ENCODE measurements at places on chromosomes 5 and 9. TPM values are rescaled to one million over a fixed set of nuclear protein-coding genes. Genes with fewer than 3 reads are reported as not detected.

DNA sequence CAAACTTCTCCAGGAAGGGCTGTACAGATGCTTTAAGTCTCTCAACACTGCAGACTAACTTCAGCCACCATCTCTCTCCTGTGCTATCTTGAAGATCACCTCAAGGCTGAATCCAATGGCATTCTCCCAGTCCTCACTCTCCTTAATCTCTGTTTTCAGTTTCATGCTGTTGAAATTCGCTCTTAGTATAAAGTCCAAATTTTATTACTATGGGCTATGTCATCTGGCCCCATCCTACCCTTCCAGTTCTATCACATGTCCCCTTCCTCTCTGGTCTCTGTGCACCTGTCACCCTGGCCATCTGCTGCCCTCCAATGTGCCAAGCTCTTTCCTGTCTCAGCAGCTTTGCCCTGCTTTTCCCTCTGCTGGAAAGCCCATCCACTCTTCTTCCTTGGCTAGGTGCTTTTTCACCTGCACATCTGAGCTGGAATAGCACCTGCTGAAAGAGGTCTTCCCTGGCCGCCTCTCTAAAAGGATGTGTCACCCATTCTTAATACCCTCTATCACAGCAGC lies 284.7 kb upstream of the MAP3K1 start:
- DNase-seq, result no peak

DNA sequence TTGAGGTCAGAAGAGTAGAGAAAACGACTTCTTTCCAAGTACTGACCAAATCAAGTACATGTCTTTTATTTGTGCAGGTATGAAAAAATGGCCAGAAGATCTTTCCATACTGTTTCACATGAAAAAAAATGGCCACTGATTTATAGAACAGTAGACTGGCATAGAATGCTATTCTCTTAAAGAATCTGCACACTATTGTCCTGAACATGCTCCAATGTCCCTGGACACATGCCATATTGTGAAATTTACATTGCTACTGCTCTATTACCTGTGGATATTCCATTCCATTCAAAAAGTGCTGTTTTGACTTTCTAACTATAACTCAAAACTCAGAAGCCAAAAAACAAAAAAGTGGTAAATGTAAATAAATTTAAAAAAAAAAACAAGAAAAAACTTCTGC lies 60.6 kb downstream of the FBXL17 start:
- DNase-seq, result no peak

SHOC1 gene
- total RNA-seq, result not detected

GRCh38 chr5:138360941-138361452 lies 8.5 kb downstream of the KDM3B start:
- DNase-seq, result no peak

SDHA gene
- total RNA-seq, result 112 TPM

MOB3B gene
- 3.8 TPM for total RNA-seq

- no peak for DNase-seq
Observed at GRCh38 chr5:58800861-58801540, 218.1 kb downstream of the RAB3C start.

GRCh38 chr5:137126829-137127228 lies 372.3 kb downstream of the SPOCK1 start:
- no peak for DNase-seq

DNA sequence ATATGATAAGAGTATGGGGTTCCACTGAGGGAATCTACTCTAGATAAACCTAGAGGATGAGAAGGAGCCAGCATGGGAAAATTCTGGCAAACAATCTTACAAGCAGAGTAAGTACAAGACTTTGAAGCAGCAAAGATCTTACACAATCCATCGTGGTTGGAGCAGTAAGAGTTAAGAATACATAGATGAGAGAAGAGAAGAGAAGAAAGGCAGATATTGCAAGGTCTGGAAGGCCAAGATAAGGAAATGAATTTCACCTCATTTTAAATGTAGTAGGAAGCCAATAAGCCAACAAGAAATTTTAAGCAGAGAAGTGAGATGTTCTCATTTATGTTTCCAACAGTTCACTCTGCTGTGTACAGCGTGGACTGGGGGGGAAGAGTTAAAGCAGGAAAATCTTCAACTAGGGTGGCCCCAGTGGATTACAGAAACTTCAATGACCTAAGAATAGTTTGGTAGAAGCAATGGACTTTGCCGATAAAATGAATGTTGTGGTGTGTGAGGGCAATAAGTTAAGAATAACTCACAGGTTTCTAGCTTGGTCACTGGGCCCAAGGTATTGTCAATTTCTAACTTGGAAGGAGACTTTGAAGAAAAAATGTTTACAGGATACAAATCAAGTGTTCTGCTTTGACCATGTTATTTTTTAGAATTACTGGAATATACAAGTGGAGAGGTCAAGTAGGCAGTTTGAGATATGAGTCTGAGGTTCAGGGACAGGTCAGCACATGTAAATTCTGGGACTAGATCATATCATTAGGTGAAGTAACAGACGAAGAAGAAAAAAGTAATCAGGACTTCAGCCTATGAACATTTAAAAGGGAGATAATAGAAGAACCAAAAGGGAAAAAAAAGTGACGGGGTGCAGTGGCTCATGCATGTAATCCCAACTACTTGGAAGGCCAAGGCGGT lies 12.1 kb upstream of the ISOC1 start:
- DNase-seq, result no peak

UBLCP1 gene
- 20.6 TPM for total RNA-seq

DNA sequence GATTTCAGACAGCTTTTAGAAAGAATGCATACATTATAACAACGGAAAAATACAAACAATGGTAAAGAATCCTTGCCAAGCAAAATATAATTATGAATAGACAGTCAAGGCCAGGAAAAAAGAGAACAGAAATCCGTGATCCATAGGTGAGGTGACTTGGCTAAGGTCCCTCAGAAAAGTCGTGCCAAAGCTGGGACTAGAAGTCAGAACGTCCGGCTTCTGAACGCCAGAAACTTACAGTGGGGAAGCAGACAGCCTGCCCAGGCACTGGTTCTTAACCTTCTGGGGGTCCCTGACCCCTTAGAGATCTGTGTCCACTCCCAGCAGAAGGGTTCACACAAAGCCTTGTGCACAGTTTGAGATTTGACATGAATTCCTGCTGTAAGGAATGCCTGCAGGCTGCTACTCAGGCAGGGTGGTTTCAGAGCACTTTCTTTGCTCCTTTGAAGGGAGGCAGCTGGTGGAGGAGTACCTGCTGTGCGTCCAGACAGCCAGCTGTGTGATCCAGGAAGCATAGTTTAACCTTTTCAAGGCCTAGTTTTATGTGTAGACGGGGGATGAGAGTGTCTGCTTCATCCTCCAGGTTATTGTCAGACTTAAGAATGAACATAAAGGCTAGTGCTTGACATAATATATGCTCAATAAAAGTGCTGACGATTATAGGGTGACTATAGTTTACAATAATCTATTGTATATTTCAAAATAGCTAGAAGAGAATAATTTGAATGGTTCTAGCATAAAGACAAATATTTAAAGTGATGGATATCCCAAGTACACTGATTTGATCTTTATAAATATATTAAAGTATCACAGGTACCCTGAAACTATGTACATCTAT lies 852 bp downstream of the ARHGEF37 start:
- no peak for DNase-seq

- no peak for DNase-seq
Observed at GRCh38 chr9:127983847-127984289, 3.1 kb upstream of the EEIG1 start.

NR2F1 gene
- 71.5 TPM for total RNA-seq

STPG3 gene
- total RNA-seq, result not detected

DNA sequence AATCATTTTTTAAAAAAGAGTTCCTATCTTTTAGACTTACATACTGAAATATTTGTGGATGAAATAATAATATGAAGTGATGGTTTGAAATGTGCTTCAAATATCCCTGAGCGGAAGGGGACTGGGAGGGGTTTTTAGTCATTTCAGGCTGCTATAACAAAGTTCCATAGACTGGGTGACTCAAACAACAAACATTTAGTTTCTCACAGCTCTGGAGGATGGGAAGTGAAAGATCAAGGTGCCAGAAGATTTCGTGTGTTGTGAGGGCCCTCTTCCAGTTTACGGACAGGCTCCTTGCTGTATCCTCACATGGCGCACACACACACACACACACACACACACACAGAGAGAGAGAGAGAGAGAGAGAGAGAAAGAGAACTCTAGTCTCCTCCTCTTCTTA lies 27.1 kb upstream of the TEX10 start:
- no peak for DNase-seq

DNA sequence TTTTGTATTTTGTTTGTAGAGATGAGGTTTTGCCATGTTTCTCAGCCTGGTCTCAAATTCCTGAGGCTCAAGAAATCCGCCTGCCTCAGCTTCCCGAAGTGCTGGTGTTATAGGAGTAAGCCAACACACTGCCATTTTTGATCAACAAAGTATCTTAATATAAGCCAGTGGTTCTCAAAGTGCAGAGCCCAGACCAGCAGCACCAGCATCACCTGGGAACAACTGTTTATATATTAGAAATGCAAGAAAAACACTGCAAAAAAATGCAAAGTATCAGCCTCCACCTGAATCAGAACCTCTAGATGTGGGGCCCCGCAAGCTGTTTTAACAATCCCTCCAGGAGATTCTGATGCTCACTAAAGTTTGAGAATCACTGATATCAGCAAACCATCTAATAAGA lies 6.2 kb downstream of the IL17B start:
- DNase-seq, result no peak

GRCh38 chr9:88954066-88954465 lies 37.2 kb upstream of the S1PR3 start:
- no peak for DNase-seq

GRCh38 chr5:74177961-74178360 lies 462.6 kb downstream of the ENC1 start:
- no peak for DNase-seq

DNA sequence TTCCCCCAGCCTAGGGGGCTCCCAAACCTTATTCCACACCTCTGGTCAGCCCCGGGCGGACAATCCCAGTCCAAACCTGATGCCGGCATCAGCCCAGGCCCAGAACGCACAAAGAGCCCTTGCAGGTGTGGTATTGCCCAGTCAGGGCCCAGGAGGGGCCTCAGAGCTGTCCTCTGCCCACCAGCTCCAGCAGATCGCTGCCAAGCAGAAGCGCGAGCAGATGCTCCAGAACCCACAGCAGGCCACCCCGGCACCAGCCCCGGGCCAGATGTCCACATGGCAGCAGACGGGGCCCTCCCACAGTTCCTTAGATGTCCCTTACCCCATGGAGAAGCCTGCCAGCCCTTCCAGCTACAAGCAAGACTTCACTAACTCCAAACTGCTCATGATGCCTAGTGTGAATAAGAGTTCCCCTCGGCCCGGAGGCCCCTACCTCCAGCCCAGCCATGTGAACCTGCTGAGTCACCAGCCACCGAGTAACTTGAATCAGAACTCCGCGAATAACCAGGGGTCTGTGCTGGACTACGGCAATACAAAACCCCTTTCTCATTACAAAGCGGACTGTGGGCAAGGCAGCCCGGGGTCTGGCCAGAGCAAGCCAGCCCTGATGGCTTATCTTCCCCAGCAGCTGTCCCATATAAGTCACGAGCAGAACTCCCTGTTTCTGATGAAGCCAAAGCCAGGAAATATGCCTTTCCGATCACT lies 27.6 kb upstream of the LTC4S start:
- DNase-seq, result no peak

- DNase-seq, result no peak
Observed at GRCh38 chr9:136542241-136543040, 3.4 kb downstream of the NOTCH1 start.

SLC45A2 gene
- total RNA-seq, result not detected

DNA sequence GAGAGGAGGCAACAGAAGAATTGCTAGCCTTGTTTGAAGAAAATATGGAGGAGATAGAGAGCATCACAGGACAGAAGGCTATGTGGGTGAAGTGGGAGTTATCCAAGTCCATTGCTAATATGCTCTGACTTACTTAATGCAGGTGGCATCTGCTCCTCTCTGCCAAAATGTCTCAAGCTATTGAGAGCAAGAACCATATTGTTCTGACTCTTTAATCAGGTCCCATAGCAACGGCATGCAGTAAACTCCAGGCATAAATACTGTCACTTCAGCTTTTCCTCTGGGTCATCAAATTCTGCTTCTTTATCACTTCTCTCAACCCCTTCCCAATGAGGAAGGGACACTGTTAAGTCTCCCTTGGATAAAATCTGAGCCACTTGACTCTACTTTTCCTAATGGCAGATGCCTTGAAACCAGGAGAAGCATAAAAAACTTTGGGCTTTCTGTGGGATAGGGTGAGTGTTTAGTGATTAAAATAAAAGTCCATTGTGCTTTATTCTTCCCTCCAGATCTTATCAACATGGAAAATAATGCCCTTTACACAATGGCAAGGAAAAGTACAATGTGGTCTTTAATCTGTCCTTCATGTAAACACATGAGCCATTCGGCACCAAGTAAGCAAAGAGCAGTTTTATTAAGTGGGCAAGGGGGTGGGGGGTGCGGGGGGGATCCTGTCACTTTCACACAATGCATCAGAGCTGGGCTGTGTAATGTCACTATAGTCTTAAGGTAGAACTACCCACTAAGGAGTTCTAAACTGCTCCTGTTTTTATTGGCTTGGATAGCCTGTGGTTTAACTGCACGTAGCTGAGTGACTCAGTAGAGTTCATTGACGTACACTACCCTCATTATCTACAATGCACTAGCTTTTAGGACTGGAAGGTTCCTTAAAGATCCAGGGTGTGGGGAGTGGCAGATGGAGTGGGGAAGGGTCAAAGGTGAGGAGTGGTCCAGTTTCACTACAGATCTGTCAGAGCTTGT lies 71.0 kb upstream of the TARS1 start:
- DNase-seq, result no peak

DNA sequence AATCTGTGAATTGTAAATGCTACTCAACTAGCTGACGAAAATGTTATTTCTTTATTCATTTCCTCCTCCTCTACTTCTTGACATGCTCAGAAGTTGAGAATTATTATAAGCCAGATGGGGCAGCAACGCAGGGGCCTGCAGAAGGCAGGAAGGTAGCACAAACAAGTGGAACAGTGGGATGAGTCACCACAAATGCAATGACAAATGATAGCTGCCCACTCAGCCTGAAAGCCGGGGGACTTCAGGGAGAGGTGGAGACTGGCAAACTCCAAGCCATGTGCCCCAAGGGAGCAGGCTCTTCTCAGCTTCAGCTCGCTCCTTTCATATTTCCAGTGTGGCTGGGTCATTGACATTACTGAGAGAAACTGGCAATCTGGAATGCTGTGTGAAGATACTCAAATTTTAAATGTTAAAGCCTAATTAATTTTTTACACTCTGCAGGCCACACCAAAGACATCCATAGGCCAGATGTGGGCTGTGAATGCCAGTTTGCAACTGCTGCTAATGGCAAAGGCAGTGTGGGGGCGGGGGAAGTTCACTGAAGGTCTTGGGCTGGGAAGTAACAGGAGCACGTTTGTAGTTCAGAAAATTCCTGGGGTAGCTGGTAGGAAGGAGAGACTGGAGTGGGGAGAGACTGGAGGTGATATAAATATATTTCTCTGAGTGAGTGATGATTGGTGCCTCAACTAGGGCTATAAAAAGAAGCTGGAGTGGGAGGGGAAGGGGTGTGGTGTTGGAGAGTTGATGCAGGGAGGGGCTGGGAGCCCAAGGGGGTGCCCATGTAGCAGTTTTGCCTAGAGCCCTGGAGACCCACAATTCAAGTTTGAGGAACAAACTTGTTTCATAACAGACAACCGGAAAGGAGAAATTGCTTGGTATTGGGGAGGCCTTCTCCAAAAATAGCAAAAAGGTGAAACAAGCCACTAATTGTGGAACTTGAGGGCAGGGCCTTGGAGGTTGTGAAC lies 20.8 kb upstream of the ADRB2 start:
- no peak for DNase-seq

CMYA5 gene
- total RNA-seq, result 2.6 TPM
